ENCODE measurements at places on chromosomes 11 and 22.

DNA sequence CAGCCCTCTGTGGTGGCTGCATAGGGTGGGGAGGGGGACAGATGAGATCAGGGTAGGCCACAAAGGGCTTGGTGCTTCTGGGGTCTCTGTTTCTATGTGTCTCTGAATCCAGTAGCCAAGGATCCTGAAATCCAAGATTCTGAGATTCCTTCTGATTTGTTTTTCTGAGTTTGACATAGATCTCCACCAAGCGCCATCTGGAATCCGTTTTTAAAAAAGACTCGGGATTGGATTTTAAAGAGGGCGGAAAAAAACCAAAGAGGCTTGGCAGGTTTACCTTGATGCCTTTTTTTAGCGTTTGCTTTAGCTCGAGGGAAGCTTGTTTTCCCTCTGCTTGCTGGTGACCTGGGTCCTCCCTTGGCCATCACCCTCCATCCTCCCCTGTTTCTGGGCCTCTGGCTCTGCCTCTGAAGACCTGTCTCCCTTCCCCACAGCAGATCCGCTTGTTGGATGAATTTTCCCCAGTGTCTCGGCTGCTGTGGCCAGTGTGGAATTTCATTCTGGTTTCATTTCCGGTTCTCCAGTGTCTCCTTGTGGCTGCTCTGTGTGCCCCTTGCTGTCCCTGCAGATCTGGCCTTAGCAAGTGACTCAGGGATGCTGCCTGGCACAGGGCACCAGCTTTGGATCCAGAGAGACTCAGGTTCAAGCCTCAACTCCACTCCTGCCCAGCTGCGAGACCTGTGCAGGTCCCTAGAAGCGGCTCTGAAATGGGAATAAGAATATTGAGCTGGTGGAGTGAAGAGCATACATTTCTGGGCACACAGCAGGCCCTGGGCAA lies 15.1 kb downstream of the SYNGR1 start:
- peak; percentile 47 for DNase-seq

DNA sequence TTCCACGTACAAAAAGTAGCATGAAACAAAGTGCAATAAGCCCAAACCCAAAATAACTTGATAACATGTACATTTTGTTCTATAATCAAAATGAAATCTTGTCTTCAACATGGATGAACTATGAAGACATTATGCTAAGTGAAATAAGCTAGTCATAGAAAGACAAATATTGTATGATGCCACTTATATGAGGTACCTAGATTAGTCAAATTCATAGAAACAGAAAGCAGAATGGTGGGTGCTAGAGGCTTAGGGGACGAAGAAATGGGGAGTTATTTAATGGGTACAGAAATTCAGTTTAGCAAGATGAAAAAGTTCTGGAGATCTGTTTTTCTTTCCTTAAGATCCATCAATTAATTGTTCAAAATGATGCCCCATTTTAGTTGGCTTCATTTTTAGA lies 7.5 kb downstream of the PGM2L1 start:
- no peak for DNase-seq

GRCh38 chr22:28817919-28818859 lies 17.8 kb upstream of the XBP1 start:
- no peak for DNase-seq

- no peak for DNase-seq
Observed at GRCh38 chr11:64593156-64594105, 2.4 kb downstream of the SLC22A12 start.

DNA sequence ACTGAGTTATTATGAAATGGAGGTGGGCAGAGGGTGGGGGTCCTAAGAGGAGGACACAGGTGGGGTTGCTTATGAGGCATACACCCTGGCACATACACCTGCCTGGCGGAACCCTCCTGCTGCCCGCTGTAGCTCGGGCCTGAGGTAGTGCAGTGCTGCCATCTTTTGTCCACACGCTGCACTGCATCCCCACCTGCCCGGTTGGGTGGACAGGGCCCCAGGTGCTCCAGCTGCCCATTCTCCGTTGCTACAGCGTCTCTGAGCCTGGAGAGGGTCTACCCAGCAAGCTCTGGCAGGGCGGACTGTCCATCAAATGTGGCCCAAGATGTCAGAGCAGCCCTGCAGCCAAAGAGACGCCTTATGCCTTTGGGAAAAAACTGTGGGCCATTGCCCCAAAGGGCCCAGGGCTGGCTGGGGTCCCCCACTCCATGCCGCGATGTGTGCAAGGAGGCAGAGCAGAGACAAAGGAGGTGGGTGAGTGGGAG lies 131.2 kb downstream of the BUD13 start:
- peak; percentile 46 for DNase-seq

- DNase-seq = no peak
Observed at GRCh38 chr11:32365192-32365591, 70.1 kb downstream of the WT1 start.

DNA sequence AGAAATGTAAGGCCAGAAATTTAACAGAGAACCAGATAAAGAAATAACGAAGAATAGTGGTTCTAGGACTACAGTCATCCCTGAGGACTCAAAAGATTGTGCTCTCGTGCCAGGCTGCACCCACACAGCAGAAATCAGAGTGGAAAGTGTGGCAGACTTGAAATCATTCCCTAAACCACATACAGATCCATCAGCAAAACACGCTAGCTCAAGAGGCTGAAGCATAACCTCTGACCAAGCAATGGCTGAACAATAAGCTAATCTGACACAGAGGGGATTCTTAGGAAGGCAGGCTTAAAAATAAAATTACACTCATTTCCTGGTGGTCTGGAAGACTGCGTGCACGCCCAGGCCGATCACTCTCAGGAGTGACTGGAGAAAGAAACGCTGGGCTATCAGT lies 19.0 kb downstream of the NCF4 start:
- no peak for DNase-seq

- DNase-seq = peak; percentile 32
Observed at GRCh38 chr11:20351136-20351535, 12.4 kb upstream of the HTATIP2 start.

DNA sequence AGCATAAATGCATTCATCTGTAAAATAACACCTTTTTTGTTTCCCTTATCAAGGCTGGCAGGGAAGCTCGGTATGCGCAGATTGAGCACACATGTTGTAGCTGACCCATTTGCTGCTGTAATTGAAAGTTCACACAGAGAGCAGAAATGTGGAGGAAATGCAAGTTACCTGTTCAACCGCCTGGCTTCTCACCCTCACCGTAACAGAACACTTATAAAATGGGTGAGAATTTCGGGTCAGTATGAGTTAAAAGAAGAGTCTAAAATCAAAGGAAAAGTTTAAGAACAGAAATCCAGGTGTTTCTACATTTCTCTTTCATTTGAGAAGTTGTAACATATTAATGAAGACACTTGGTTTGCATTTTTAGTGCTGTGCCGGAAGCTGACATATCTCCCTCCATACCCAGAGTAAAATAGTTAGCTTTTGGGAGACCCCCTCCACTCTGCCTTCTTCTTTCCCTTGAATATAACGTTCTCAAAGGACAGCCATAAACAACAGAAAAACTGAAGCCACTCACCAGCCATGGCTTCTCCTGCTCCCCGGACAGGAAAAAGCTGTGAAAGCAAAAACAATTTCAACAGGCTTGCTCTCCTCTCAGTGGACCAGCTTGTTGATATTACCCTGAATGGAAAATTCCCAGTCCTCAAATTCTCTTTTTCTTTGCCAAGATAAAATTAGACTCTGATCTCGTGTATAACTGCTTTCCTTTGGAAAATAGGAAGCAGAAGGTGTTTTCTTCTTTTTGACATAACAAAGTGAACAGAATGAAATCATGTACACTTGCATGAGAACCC lies at the start of gene CASP12:
Gene CASP12 (minus strand): TSS at position 570 of the 794 bp plus-strand sequence.
- no peak for DNase-seq

GRCh38 chr11:50080256-50080655 lies 47.6 kb downstream of the OR4C45 start:
- DNase-seq = no peak

GRCh38 chr22:43448048-43448447 lies 36.2 kb downstream of the MPPED1 start:
- DNase-seq = no peak

- no peak for DNase-seq
Observed at GRCh38 chr11:133922078-133922870, 34.5 kb downstream of the IGSF9B start.

GRCh38 chr11:127002669-127003259 lies 2.2 kb upstream of the KIRREL3 start:
- no peak for DNase-seq

DNA sequence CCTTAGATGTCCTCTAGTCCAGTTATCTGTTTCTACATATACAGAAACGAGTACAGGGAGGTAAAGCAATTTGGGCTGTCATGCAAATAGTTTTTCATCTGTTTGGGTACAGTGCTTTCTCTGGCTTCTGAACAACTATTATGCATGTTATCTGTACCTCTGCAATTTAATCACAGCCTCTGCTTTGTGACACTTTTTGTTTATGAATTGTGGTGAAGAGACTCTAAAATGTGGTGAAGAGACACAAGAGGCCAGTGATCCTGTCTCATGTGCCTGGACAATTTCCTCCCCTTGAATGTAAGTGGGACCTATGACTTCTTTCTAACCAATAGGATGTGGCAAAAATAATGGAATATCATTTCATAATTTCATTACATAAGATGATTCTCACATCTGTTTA lies 130.3 kb upstream of the ARHGAP42 start:
- DNase-seq = no peak

- DNase-seq = no peak
Observed at GRCh38 chr11:31445621-31446020, 63.8 kb downstream of the IMMP1L start.

GRCh38 chr11:13423372-13423771 lies 39.6 kb downstream of the BTBD10 start:
- no peak for DNase-seq

All from SK-MEL-5 (cell line).